ENCODE measurements at places on chromosomes 13 and 19.

- DNase-seq: no peak
Measured at GRCh38 chr13:68522184-68522583, 1292.0 kb upstream of the PCDH9 start.

- no peak for DNase-seq
Measured at GRCh38 chr13:106513025-106513983, 22.2 kb downstream of the EFNB2 start.

GRCh38 chr19:38759590-38760003, 13.7 kb downstream of the LGALS7 start:
- DNase-seq: no peak

DNA sequence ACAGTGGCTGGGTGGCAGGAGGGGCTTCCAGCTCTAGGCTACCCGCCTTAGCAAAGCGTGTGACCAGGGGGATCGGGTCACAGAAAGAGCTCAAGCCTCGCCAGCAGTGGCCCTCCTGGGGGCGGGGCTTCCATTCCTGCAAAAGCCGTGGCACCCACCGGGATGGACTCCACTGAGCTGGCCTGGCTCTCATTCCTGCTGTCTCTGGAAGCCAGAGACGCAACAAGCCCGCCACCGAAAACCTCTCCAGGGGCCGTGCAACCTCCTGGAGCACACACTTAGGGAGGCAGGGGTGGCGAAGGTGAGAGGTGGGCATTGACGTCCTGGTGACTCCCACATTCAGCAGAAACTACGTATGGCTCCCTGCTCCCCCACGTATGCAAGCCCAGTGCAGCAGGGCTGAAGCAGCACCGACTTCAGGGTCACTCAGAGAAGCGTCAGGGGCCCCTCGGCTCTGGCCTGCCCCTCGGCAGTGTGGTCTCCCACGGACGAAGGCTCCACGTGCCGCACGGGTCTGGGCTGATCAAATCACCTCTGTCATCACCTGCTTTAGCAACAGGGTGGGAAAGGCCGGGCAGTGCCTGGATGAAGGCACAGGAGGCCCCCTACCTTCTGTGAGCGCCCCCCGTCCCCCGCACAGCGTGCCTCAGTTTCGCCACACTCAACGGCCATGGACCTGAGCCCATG, 3.1 kb downstream of the C19orf25 start:
- no peak for DNase-seq

DNA sequence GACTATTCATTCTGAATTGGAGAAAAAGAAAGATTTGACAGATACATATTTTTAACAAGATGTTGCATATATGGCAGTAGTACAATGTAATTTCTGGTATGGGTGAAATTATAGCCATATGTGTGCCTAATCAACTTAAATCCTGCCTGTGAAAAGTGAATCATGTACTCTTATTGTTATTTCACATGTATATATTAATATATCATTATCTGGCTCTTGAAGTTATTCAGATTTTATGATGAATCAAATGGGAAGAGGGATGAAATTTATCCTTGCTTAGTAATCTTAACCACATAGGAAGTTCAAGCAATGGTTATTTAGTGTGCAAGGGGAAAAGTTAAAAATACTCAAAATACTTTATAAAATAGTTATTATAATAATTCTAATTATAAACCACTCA, 80.5 kb downstream of the GPC6 start:
- no peak for DNase-seq

- no peak for DNase-seq
Measured at GRCh38 chr13:77372275-77372674, 45.4 kb upstream of the MYCBP2 start.

DNA sequence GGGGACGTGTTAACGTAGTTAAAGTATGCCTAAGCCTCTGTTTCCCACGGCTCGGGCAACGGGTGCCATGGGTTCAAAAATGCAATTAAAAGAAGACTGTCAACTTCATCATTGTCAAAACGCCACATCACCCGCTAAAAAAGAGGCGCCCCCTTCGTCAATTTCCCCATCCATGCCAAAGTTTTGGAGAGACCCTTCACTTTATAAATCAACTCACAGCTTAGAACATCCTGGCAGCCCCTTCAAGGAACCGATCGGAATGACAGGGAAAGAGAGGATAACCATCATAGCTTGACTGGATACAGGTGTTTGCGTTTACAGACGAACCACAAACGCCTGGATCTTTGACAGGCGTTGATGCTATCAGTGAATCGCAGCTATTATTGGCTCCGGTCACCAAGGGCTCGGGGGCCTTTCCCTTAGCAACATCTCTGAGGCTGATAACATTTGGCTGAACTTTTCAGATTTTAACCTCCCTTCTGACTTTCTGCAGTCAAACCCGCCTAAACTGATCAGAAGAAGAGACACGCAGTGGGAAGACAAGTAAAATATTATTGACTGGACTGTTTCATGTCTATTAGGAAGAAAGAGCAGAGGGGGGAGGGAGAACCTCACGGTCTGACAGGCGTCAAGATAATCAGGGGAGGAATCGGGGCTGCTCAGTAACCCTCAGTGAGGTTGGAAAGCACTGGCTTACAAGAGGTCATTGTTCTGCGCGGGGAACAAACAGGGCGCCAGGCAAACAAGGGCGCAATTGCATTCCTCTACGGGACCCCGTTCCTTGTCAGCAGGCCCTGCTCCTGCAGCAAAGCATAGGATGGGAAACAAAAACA, 322.5 kb upstream of the ZNF507 start:
- no peak for DNase-seq

- no peak for DNase-seq
Measured at GRCh38 chr13:99962242-99962641, 9.3 kb downstream of the ZIC5 start.

GRCh38 chr19:35468637-35469036, 20.6 kb downstream of the FFAR2 start:
- no peak for DNase-seq

DNA sequence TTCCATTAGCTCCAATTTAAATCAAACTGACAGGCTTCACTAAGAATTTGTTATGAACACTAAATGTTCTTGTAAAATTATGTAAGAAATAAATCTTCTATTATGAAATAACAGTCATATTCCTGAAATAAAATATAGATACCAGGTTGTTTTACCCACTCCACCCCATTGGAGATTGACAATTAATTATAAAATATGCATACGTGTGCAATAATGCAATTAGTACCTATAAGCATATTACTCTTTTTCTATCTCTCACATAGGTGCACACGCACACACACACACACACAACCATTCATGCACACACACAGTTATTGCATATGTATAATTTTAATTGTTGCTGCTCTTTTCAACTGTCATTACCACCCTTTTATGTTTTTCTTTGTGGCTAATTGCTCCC, 395.7 kb downstream of the SLITRK5 start:
- no peak for DNase-seq

DNA sequence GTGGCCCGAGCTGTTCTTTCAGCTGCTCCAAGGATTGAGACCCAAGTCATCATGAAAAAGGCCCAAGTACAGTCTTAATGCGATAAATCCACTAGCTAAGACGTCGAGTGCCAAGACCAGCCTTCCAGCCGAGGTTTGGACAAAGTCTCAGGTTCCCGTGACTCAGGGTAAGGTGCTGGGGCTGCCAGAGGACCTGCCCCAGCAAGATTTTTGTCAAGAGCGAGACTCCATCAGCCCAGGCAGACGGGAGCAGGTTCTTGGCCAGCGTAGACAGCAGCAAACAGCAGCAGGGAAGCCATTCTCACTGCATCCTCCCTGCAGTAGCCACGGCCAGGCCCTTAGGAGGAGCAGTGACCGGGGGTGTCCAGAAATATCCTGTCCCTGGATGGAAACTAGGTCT, 3.4 kb downstream of the FEM1A start:
- no peak for DNase-seq

DNA sequence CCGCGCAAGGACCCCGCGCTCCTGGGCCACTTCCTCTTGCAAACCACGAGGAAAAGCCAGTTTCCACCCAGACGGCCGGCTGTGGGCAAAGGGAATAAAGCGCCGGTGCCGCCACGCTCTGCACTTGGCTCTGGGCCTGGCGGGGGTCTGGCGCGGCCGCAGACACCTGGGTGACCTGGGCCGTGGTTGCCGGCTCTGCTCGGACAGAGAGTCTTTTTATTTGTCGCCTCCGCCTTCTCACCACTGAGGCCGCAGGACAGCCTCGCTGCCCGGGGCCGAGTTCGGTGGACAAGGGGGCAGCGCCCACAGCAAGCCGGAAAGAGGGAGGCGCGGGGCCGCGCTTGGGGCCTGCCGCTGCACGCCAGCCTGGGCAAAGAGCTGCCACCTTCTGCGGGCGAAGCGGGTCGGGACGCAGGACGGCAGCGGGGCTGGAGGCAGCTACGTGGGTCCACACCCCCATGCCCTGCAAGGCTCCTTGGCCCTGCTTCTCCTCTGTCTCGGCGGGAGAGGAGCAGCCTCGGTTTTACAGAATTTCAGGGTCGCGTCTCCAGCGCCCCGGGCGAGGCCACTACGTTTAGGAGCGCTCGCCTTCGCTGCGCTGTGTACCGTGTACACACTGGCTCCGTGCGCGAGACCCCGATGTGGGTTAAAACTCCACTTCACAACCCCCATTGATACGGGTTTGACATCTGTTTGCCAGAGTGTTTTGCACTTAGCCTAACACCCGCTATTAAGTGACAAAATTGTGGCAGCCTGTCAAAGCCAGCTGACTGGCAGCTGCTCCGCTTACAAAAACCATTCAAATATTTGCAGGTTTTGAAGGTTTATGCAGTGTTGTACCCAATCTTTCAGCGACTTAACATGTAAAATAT, 13.0 kb upstream of the SOX1 start:
- DNase-seq: no peak

- DNase-seq: no peak
Measured at GRCh38 chr19:3969435-3970312, 1.2 kb downstream of the DAPK3 start.

DNA sequence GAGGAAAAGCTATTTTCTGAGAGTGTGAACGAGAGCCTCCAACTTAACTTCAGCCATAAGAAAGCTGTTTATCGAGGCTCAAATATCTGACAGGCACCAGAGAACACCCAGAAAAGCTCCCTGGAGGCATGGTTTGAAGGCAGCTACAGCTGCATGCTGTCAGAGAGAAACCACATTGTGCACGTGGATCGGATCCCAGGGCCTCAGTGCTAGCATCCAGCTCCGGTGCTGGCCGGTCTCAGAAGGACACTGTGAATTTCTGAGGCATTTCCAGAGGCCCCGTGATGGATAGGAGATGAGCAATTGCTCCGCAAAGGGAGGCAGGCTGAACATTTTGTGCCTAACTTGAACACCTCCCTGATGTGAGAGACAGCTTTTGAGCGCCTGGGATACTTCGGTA, 315.7 kb downstream of the FGF9 start:
- DNase-seq: no peak

- DNase-seq: no peak
Measured at GRCh38 chr19:29886586-29886985, 55.5 kb upstream of the URI1 start.

DNA sequence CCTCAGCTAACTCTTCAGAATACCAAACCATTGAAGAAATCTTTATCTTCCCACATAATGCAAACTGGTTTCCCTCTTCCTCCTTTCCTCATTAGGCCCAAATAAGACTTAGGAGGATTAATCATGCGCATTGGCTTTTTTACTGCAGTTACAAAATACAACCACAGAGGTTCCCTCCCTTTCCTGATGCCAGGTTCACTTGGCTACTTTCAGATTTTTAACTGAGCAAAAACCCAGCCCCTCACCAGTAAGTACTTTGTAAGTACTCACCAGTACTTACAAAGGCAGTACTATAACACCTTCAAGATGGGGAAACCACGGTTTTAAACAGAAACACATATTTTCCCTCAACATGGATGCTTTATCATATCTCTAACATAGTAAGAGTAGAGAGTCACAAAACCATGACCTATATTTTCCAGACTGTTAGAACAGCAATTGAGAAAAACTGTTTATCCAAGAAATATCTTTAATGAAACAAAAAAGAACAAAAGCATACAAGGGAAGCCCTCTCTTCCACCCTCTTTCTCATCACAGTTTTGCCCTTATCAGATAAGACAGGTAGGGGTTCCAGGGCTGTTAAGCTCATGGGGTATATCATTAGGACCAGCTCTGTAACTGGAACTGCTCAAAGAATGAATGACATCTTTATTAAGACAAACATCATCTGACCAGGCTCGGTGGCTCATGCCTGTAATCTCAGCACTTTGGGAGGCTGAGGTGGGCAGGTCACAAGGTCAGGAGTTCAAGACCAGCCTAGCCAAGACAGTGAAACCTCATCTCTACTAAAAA, 12.7 kb downstream of the FOXO1 start:
- DNase-seq: no peak

DNA sequence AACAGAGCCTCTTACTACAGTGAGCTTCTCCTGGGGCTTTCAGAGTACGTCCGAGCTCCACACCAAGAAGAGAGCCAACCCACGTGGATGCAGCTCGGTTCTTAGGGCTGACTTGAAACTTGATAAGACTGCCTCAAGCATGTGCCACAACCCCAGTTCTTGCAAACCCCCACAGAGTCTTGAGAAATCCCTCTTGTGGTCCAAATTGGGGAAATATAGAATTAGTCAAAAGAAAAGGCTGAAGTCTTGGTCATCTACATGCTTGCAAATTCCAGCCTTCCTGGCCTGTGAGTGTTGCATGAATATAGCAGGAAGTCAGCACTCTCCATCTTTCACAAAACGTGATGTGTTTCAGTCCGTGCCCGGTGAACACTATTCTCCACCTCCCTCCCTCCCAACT, 95.2 kb downstream of the GGACT start:
- no peak for DNase-seq

DNA sequence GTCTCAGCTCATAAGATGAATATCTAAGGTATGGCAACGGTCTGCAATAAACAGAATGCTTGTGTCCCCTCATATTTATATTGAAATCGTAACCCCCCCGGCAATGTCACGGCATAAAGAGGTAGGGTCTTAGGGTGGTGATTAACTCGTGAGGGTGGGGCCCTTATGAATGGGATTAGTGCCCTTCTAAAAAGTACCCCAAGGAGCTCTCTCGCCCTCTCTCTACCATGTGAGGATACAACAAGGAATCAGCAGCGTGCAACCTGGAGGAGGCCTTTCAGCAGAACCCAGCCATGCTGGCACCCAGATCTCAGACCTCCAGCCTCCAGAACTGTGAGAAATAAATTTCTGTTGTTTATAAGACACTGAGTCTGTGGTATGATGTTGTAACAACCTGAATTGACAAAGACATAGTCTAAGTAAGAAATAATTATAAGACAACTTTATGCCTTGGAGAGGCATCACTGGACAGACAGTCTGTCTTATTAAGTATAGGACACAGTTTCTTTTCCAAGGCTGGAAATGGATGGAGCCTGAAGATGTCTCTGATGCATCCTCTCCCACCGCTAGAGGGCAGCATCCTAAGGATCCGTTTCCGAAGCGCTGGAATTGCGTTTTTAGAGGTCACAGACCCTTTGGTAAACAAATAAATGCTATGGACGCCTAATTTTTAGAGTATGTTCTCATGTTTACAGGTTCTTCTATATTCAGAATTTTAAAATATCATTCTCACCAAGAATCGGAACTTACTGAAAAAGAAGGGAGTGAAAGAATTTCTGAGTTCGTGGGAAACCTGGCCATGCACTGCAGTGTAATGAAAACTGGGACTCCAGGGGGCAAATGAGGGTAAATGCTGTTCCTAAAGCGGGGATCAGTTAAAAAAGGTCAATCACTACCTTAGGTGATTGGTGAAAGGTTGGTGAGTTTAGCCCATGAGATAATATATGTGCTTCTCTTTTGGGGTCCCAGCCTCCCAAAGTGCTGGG, 13.3 kb upstream of the LEUTX start:
- no peak for DNase-seq

Measured in NCI-H1048 (cell line).